Activated CD8-positive, alpha-beta T cell treated with anti-CD3 and anti-CD28 coated beads, Interleukin-2, amount 10 ng/mL, durations not matched to agents 7 days and 5 days (primary cell): ENCODE measurements at places on chromosomes 5 and 9.

GRCh38 chr9:72524820-72525540, 3.6 kb downstream of the TMC1 start:
- no peak for DNase-seq

- DNase-seq = no peak
Measured at GRCh38 chr9:9556865-9557803, 1055.7 kb downstream of the PTPRD start.

DNA sequence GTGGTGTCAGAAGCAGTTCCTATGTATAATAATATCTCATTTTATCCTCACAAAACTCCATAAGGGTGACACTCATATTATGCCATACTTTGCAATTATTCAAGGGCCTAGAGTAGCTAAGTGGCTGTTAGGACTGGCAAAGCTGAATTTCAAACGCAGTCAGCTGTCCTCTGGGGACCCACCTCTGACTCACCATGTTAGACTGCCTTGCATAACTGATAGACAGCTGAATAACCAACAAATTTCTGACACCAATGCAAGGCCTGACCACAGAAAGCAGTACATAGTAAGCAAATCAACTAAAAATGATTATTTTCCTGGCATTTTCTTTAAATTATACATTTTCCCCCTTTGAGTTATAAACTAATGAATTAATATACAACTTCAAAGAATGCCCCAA, 251.6 kb upstream of the PTGER4 start:
- no peak for DNase-seq

DNA sequence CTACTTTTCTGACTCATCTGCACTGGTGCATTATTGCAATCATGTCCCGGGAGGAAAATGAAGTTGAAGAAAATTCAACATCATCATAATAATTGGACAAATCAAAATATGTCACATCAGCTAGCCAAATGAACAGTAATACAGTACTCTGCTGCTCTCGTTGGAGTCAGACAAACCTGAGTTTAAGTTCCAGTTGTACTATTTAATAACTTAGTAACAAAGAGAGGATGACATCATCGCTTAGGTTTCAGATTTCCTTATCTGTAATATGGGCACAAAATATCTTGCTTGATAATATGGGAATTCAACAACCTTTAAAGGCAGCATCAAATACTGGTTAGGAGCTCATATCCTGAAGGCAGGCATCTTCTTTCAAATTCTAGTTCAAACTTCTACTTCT, 1248.9 kb upstream of the ACO1 start:
- no peak for DNase-seq

DNA sequence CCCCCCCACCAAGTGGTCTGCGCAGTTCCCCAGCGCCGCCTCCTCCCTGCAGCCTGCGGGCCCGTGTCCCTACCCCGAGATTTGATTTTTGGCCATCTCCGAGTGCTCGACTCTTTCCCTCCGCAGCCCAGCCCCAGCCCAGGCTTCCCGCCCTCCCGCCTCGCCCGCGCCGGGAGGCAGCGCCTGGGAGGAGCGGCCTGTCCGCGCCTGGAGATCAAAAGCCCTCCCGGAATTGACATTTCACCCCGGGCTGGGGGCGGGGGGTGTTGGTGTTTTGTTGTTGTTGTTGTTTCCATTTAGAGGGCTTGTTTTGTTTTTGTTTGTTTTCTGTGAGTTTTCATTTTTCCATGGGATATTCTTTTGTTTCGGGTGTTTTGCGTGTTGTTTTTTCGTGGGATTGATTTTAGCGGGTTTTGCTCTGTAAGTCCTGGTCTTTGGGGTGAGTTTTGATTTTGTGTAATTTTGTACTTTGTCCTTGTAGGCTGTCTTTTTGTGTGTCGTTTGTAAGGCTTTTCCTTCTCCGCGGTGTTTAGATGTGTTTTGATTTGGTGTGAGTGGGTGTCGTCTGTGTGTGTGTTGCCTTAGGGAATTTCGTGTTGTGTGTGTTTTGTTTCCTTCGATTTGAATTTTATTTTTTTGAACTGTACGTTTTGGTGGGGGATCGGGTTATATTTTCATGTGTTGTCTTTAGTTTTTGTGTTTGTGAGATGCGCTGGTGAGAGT, 1.7 kb upstream of the PAX5 start:
- DNase-seq = no peak
